ENCODE measurements at places on chromosomes 1 and 21.
A peak's percentile ranks its signal among the peaks of the same experiment; 100 is the strongest.

- DNase-seq: no peak
Observed at GRCh38 chr21:15353546-15353945, 288.7 kb upstream of the NRIP1 start.

- no peak for DNase-seq
Observed at GRCh38 chr1:5876094-5876650, 116.1 kb downstream of the NPHP4 start.

- no peak for DNase-seq
Observed at GRCh38 chr1:6466751-6467150, 778 bp upstream of the TNFRSF25 start.

- no peak for DNase-seq
Observed at GRCh38 chr1:197439708-197440280, 171.7 kb downstream of the CRB1 start.

DNA sequence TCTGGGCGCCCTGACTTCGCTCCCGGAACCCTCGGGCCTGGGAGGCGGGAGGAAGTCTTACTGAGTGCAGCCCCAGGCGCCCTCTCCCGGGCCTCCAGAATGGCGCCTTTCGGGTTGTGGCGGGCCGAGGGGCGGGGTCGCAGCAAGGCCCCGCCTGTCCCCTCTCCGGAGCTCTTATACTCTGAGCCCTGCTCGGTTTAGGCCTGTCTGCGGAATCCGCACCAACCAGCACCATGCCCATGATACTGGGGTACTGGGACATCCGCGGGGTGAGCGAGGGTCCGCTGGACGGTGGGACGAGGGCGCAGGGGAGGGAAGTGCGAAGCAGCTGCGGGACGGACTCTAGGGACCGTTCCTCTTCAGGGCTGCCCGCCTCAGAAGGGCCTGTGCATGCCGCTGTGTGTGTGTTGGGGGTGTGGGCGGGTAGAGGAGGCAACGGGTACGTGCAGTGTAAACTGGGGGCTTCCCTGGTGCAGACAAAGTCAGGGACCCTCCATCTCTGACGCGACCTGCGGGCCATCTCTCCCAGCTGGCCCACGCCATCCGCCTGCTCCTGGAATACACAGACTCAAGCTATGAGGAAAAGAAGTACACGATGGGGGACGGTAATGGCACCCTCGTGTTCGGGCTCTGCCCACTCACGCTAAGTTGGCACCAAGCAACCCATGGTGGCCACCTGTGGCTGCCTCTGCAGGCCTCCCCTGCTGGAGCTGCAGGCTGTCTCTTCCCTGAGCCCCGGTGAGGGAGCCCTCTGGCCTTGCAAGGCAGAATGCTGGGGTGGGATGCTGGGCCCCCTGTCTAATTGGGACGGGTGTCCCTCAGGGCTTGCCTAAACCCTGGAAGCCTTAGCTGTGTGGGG is at the start of gene GSTM1:
TSS of gene GSTM1 (plus strand) at position 177 of the 859 bp plus-strand sequence. CDS start at position 234, 57 bp downstream.
- DNase-seq: no peak

GRCh38 chr1:211896958-211897357 is 66.4 kb upstream of the LPGAT1 start:
- no peak for DNase-seq

DNA sequence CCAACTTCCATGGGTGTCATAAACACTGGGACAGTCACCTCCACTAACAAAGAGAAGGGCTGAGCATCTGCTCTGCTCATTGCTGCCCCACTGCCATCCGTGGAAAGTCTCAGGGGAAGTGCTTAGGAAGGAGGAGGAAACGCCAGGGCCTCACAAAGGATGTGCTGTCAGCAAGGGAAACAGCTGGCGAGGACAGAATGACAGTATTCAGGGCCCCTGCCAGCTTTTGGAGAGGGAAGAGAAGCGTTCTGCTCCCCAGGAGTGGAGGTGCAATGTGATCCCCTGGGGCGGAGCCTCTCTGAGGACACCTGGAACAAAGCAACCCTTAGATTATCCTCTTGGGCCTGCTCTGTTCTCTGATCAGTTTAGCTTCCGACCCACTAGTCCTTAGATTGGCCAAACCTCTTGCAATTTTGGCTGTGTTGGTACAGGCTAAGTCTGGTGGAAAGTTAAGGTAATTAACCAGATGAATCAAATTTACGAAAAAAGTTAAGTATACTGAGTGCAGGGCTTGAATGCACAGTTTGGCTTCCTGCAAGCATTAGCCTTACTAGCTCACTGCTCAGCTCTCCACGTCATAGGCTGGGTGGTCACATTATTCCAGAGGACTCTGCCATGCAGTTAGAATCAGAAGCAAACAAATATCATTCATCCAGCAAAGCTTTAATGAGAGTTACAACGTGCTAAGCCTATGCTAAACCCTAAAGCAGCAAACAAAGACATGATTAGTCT is 170.2 kb upstream of the NFIA start:
- no peak for DNase-seq

DNA sequence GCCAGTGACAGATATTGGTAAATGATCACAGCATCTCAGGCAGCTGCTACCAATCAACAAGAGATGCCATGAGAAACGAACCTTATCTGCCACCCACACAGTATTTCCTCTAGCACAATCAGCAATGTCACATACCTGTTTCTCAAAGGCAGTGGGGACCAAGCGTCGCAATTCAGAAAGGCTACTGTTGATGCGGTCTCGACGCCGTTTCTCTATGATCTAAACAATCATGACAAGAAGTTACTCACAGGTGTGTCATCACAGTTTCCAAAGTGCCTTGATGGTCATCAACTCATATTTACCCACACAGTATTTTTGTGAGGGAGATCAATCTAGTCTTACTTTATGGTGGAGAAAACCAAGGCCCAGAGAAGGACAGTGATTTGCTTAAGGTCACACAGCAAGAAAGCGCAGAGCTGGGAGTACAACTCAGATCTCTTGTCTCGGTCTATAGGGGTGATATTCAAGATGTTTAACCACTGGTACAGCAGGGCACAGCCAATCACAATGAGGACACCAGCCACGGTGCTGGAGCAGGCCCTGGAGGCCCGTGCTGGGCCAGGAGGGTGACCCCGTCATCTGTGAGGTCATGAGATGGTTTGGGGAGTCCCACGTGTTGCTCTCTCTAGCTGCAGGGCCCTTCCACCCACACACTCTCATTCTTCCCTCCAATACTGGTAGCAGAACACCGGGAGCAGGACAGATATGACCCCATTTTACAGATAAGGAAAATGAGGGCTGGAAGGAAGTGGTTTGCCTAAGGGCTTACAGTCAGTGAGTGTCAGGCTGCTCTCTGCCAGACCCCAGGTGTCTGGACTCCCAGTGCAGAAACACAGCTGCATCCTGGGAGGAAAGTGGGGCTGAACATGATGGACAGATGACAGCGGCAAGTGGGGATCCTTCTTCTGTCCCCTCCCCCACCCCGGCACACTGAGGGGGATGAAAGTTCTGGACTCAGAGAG is 7.8 kb downstream of the HEYL start:
- no peak for DNase-seq

DNA sequence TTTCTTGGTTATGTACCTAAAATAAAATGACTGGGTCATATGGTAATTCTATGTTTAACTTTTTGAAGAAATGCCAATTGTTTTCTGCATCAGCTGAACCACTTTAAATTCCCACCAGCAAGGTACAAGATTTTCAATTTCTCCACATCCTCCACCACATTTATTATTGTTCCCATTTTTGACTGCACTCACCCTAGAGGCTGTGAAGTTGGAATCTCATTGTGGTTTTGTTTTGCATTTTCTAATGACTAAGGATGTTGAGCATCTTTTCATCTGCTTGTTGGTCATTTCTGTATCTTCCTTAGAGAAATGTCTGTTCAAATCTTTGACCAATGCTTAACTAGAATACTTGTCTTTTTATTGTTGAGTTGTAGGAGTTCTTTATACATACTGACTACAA is 72.5 kb downstream of the ASTN1 start:
- DNase-seq: no peak

GRCh38 chr1:113243529-113243928 is 146.8 kb upstream of the MAGI3 start:
- DNase-seq: no peak

- no peak for DNase-seq
Observed at GRCh38 chr1:90778486-90778885, 61.4 kb upstream of the BARHL2 start.

- DNase-seq: no peak
Observed at GRCh38 chr1:223114871-223115270, 28.2 kb downstream of the TLR5 start.

DNA sequence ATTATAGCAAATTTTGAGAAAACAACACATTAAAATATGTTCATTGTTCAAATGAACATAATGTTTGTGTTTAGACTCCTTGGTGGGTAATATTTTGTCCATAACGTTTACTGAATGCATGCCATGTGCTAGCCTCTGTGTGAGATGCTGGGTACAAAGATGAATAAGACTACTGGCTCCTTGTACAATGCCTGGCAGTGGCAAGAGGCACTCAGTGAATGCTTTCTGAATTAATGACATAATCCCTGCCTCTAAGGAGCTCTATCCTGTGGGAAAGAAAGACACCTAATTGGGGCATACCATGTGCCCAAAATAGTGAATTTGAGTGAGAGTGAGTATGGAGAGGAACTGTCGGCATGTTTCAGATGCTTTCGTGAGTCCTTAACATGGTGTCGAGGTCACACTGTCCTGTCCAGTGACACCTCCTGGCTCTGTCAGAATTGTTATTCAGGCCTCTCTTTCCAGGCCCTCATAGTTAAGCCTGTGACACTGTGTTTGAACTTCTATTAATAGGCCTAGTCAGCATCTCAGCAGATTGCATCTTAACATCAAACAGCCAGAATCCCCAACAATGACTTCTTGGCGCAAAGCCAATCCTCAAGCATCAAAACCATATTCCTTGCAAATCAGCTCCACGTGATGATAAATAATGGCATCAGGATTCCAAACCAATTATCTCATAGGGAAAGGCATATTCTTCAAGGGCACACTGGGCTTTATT is 32.8 kb upstream of the S1PR1 start:
- DNase-seq: no peak

DNA sequence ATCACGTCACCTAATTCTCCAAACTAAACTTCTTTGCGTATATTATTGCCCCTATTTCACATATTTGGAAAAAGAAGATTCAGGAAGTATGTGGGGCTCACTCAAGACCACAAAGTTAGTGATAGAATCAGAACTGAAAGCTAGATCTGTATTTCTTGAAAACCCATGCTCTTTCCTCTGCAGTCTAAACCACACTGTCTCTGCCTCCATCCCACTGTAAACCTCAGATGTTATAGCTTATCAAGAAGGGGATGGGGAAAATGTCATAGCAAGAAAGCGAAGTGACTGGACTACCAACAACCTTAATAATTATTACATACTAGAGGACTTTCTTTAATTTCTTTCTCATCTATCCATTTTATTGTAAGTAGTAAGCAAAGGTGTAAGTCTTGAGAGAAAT is 257.7 kb upstream of the SGIP1 start:
- peak; percentile 19 for DNase-seq

DNA sequence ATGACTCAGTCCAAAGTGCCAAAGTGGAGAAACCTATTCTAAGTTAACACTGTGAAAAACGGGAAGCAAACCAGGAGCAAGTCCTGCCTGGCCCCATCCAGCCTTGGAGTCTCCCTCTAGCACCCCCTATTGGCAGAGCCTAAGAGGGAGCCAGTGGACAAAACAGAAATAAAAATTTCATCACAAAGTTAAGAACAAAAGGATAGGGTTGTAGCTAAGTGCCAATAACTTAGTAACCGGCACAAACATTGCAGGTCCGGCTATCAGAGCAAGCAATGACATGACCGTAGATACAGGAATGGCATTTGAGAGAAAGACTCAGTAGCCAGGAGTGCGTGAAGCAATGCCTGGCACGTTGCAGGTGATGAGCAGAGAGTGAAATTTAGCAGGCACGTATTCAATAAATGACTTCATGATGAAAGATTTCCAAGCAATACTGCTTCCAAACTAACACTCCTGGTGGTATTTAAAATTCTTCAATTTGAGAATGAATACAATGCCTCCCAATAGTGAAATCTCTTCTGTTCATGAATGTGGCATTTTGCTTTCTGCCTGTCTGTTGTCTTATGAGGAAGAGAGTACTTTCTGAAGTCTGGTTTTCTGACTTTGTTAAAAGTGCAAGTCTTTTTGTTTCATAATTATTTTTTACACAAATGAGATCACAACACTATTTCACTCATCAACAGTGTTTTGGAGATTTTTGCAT is 391.0 kb downstream of the OMA1 start:
- DNase-seq: no peak

DNA sequence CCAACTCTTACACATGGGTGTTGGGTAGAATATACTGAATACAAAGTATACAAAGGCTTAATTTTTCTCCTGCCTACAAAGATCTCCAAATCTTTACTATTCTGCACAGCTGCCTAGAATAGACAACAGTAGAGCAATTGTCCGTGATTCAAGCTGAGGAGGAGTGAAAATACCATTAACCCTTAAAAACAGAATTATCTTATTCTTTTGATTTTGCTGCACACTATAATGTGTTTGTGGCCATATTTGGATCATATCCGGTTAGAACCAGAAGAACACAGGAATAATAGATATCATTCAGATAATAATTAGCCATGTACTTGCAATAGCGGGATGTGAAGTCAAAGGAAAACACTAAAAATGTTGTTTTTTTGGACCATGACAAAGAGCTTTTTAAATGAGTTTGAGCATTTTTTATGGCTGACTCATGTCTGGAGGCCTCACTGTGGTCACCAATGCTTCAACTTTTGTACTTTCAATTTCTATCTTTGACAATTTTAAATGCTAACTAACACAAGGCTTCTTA is 197.6 kb upstream of the FOXD3 start:
- DNase-seq: no peak

DNA sequence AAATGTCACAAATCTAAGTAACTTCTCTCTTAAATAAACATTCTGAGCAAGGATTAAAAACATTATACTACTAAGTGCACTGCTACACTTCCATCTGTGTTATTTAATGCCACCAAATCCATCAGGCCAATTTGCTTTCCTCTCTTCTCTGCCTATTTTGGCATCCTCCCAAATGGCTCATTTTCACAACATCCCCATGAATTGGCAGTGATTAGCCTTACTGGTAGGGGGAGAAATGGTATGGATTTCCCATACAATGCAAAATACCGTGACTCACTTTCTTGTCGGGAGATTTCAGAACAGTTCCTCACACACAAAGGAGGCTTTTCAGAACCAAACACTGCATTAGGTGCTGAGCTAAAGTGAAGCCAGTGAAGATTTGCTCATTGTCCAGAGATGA is 195.7 kb downstream of the MIS18A start:
- DNase-seq: no peak

- DNase-seq: no peak
Observed at GRCh38 chr21:33418691-33419090, 15.5 kb downstream of the IFNGR2 start.

DNA sequence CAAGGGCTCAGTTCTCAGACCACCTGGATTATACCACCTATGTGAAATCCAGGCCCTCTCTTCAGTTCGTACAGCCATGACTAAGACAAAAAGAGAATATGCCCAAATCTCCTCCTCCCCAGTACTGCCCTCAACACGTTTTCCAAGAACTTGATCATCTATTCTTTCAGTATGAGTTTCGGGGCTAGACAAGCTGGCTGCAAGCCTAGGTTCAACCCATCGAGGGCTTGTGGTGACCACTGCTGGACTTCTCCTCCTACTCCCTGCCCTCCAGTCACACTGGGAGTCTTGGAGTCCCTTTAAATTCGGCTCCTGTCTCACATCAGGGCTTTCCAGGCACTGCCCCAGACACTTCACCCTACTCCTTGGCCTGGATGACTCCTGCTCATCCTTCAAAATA is 352.3 kb downstream of the KCNH1 start:
- no peak for DNase-seq

Measured in CD4-positive, alpha-beta T cell treated with Interleukin-6 for 4 hours (primary cell).